Hematopoietic multipotent progenitor cell (in vitro differentiated cells): ENCODE measurements at places on chromosomes 11 and 22.

GRCh38 chr11:114399490-114400215 is 658 bp downstream of the C11orf71 start:
- DNase-seq = no peak

DNA sequence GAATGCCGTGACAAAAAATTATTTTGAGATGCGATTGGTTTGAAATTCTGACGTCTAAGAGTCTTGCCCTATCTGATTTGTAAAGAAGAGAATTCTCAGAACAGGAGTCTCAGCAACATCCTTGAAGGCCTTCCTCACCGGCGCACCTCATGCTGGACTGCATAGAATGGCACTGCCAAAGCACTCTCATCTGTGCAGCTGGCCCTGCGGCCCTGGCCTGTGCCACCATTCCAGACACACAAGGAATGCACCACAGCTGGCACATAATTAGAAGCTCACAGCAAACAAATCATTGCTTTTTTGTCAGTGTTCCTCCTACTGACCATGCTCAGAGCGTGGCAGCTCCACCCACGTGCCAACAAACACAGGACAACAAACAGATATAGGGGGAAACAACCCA is 166.0 kb downstream of the KIRREL3 start:
- no peak for DNase-seq

GRCh38 chr11:110196241-110196754 is 100.1 kb downstream of the RDX start:
- DNase-seq = no peak

DNA sequence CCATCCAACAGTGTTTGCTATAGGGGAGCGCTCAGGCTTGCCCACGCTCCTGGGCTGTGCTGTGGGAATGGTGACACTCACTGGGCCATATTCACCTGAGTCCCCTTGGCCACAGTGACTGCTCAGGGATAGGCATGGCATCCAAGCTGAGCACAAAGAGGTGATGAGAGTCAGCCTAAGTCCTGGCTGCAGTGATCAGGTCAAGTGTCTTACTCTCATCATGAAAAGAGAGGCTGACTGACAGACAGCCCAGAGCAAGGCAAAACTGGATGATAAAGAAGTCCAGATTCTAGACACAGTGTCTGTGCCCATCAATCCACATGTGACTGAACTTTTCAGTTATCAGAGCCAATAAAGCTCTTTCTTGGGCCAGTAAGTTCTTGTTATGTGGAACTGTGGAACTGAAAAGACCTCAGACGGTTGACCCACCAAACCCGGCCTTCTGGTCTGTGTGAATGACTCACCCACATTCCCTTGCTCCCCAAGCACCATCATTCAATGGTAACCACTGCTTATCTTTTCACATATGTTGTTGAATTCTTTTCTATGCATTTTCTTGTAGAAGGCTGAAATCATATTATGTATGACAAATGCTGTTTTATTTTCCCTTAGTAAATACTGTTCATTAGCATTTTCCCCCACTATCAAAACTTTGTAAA is 43.2 kb upstream of the YPEL1 start:
- no peak for DNase-seq

DNA sequence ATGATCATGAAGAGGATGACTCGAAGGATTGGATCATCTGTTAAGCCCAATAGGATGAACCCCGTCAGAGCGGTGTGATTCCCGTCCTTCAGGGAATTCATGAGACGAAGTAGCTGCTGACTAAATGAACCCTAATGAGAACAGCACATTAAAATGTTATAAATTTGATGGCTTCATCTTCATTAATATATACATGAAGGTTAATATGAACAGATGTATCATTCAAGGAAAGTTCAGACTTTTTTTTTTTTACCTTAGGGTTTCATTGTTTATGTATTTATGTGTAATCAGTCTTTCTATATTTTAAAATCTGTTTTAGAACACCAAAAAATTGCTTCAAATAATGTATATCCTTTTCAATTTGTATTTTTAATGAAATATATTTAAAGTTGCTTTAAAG is at the start of gene OR5P2:
Gene OR5P2 (minus strand): TSS at position 101 of the 400 bp plus-strand sequence. CDS start 0 bp downstream, at position 101.
- no peak for DNase-seq

- no peak for DNase-seq
Observed at GRCh38 chr11:774873-775592, 2.3 kb downstream of the GATD1 start.

- no peak for DNase-seq
Observed at GRCh38 chr22:46171940-46172339, 21.6 kb downstream of the PPARA start.

- DNase-seq = no peak
Observed at GRCh38 chr11:11979488-11980117, 28.8 kb downstream of the DKK3 start.

GRCh38 chr11:34335801-34336200 is 22.0 kb downstream of the ABTB2 start:
- DNase-seq = no peak

DNA sequence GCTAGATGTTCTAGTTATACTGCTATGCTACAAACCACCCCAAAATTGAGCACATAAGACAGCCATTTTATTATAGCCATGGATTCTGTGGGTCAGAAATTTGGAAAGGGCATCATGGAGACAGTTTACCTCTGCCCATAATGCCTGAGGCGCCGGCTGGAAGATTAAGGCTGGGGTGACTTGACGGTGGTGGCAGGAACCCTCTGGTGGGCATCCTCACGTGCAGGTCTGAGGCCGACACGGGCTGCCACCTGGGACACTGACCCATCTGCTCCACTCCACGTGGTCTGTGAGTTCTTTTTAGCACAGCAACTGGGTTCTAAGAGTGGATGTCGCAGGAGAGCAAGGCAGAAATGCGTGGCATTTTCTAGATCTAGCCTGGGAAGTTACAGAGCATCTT is 40.0 kb upstream of the PRDM11 start:
- no peak for DNase-seq

GRCh38 chr11:69501891-69502860 is 20.7 kb downstream of the LINC01488 start:
- no peak for DNase-seq

DNA sequence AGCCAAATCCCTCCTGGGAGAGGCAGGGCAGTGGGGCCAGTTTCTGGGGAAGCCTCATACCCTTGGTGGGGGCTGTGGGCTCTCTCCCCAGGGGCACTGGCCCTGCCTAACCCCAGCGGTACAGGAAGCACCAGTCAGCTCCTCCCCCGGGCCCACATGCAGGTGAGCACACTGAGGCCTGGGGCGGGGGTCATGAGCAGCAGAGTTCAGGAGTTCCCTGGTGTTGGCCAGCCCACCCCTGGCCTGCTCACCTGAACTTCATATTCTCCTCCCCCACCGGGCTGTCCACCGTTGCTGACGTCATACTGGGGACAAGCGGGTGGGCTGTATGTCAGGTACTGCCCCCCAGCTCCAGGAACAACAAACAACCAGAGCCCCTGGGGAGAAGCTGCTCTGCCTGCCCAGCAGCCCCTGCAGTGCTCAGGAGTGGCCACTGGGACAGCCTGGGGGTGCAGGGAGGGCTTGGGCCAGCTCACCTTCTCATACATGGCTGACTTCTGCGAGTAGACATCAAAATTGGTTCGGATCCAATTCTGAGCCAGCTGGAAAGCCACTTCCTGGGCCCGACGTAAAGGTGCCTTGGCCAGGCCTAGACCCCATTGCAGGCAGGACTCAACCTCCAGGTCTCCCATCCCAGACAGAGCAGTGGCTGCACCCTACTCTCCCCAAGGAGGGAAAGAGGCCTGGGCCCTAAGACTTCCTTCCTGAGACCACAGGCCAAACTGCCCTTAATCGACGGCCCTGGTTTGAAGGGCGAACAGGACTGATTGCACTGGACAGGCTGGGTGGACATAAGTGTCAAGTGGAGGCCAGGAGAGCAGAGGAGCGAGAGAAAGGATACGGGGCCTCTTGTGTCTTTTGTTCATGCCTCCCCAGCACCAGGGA is 20.8 kb downstream of the TREH start:
- DNase-seq = no peak
